ENCODE measurements at places on chromosomes 7 and 10.

GRCh38 chr10:72821606-72822005 lies 71.9 kb upstream of the OIT3 start:
- DNase-seq, result no peak

- no peak for DNase-seq
Observed at GRCh38 chr7:101644879-101645278, 15.8 kb upstream of the MYL10 start.

GRCh38 chr7:129159539-129159938 lies 15.0 kb downstream of the TSPAN33 start:
- DNase-seq, result no peak

DNA sequence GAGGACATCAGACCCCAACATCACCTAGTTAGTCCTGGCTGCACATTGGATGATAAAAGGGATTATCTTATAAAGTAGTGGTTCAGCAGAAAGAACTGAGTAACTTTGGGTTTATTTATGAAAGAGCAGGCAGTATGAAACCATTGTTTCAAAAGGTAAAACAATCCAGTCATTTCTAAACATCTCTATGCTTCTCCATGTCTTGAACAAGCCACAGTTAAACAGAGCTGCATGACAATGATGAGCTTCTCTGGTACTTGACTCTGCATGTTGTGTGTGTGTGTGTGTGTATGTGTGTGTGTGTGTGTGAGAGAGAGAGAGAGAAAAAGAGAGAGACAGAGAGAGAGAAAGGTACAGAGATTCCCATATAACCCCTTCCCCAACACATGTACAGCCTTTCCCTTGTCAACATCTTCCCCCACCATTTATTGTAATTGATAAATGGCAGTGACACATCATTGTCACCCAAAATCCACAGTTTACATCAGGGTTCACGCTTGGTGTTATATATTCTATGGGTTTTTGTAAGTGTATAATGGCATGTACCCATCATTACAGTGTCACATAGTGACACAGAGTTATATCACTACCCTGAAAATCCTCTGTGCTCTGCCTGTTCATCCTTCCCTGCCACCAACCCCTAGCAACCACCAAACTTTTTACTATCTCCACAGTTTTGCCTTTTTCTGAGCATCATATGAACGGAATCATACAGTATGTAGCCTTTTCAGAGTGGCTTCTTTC lies 32.8 kb upstream of the SLC18A3 start:
- no peak for DNase-seq

DNA sequence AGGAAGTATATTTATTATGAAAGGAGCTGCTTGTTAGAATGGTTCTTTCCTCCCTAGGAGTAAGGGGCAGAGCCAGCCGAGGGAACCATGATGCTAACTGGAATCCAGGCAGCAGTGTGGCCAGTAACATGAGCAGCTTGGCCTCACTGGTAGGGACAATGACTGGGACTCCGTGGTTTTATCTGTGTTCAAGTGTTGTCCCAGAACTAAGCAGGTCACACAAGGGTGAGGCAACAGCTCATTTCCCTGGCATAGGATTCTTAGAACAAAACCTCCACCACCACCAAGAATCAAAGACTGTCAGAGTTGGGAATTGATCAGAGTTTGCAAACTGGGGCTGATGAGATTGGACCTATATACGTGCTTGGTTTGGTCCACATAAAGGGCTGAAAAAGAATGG lies 138.9 kb upstream of the COBL start:
- DNase-seq, result no peak
